ENCODE measurements at places on chromosomes 5 and 9. TPM values are rescaled to one million over a fixed set of nuclear protein-coding genes. Genes with fewer than 3 reads are reported as not detected.
A peak's percentile ranks its signal among the peaks of the same experiment; 100 is the strongest.

The SHOC1 gene
- not detected for total RNA-seq

The TMEM174 gene
- total RNA-seq: not detected

The GADD45G gene
- 3.4 TPM for total RNA-seq

The IFNK gene
- total RNA-seq: not detected

The TCF7 gene
- total RNA-seq: 85.2 TPM

The NKD2 gene
- total RNA-seq: 0.20 TPM

The ZDHHC11 gene
- 7.2 TPM for total RNA-seq

The ZNF608 gene
- total RNA-seq: not detected

The ABL1 gene
- 39.3 TPM for total RNA-seq

The RNF180 gene
- not detected for total RNA-seq

DNA sequence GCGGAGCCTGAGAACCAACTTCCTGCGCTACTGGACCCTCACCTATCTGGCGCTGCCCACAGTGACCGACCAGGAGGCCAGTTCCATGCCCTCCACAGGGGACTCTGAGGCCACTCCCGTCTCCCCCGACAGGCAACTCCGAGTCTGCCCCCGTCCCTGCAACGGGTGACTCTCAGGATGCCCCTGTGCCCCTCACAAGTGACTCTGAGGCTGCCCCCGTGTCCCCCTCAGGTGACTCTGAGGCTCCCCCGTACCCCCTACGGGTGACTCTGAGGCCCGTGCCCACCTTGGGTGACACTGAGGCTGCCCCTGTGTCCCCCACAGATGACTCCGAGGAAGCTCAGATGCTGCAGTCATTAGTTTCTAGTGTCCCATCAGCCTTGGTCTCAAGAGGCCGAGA is 25.1 kb downstream of the CEL start:
- H3K27ac ChIP-seq: no peak overlapping the region
- H3K4me3 ChIP-seq: no peak overlapping the region
- no peak for DNase-seq
- no peaks in the 10 kb centered on the region for H3K4me1 ChIP-seq
- H3K27me3 ChIP-seq: no peaks in the 10 kb centered on the region

DNA sequence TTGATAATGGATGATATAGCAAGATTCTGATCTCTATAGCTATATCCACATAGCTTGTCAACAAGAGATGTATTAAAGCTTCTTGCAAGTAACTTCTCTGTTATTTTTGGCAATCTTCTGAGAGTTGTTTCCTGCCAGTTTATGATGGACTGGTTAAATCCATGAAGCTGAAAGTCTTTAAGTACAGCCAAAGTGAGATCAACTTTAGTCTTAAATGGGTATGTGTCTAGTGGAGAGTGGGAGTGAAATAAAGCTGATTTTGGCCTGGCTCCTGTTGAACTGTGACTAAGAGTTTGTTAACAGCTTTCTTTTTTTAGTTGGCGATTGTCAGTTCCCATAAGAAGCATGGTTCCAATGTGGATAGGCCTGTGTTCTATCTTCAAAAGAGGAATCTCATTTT is 350.9 kb upstream of the PCSK5 start:
- H3K27ac ChIP-seq: no peak overlapping the region
- no peak overlapping the region for H3K4me3 ChIP-seq
- no peaks in the 10 kb centered on the region for H3K36me3 ChIP-seq
- H3K4me1 ChIP-seq: no peaks in the 10 kb centered on the region
- no peaks in the 10 kb centered on the region for H3K27me3 ChIP-seq

- H3K27ac ChIP-seq: no peak overlapping the region
- DNase-seq: no peak
- no peaks in the 10 kb centered on the region for H3K4me1 ChIP-seq
- H3K4me3 ChIP-seq: no peak overlapping the region
- no peaks in the 10 kb centered on the region for H3K36me3 ChIP-seq
Measured at GRCh38 chr9:111649016-111649415, 12.4 kb upstream of the GNG10 start.

- H3K27me3 ChIP-seq: no peaks in the 10 kb centered on the region
- H3K4me3 ChIP-seq: no peak overlapping the region
- no peaks in the 10 kb centered on the region for H3K4me1 ChIP-seq
- no peaks in the 10 kb centered on the region for H3K36me3 ChIP-seq
- DNase-seq: no peak
Measured at GRCh38 chr5:1032011-1032410, 23.4 kb downstream of the NKD2 start.

- no peaks in the 10 kb centered on the region for H3K4me1 ChIP-seq
- no peak overlapping the region for H3K27ac ChIP-seq
- H3K4me3 ChIP-seq: no peak overlapping the region
- H3K27me3 ChIP-seq: no peaks in the 10 kb centered on the region
Measured at GRCh38 chr5:153985498-153985897, 53.2 kb downstream of the FAM114A2 start.

GRCh38 chr5:133026664-133027153 is 360 bp upstream of the ZCCHC10 start:
- no peaks in the 10 kb centered on the region for H3K36me3 ChIP-seq
- no peak for DNase-seq
- no peaks in the 10 kb centered on the region for H3K27me3 ChIP-seq
- no peak overlapping the region for H3K27ac ChIP-seq
- H3K4me1 ChIP-seq: peaks cover 14% of the 10 kb centered on the region

DNA sequence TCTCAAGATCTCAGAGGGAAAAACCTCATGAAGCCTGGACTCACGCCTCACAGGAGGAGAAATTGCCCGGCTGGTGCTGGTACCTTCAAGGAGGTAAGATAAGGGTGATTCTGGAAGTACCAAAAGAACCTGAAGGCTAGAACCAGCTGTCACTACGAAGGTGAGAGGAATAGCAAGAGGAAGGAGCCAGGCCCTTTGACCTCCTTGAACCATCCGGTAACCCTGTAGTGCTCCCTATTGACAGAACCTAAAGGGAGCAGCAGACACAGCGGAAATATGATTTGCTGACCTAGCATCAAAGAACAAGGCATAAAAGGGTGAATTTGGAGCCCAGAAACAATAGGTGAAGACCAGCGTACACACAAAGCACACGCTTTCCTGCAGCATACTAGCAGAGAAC is 92.2 kb downstream of the DOCK8 start:
- no peaks in the 10 kb centered on the region for H3K4me1 ChIP-seq
- H3K4me3 ChIP-seq: no peak overlapping the region
- H3K27ac ChIP-seq: no peak overlapping the region
- H3K27me3 ChIP-seq: no peaks in the 10 kb centered on the region

- no peaks in the 10 kb centered on the region for H3K36me3 ChIP-seq
- H3K4me1 ChIP-seq: peaks cover 2% of the 10 kb centered on the region
- no peak for DNase-seq
- H3K4me3 ChIP-seq: no peak overlapping the region
- no peak overlapping the region for H3K27ac ChIP-seq
Measured at GRCh38 chr9:100029251-100029650, 69.5 kb downstream of the ERP44 start.

DNA sequence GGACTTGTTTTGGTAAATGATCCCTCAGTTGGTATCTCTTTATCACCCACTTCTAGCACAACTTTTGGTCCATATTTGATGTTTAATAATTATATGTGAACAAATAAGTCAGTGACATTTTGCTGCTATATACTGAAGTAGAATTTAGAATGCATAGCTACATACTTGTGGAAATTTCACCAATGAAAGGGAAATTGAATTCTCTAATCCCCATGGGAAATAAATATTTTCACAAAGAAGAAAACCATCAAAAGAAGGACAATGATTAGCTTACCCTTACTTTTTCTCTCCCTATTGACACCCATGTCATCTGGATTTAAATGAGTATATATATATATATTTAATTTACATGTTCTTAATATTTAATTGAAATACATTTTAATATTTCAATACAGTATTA is 94.3 kb upstream of the DAB2 start:
- no peaks in the 10 kb centered on the region for H3K27me3 ChIP-seq
- H3K4me3 ChIP-seq: no peak overlapping the region
- no peaks in the 10 kb centered on the region for H3K36me3 ChIP-seq
- no peak for DNase-seq
- no peak overlapping the region for H3K27ac ChIP-seq

- H3K36me3 ChIP-seq: no peaks in the 10 kb centered on the region
- no peaks in the 10 kb centered on the region for H3K27me3 ChIP-seq
- no peak overlapping the region for H3K4me3 ChIP-seq
- no peaks in the 10 kb centered on the region for H3K4me1 ChIP-seq
- no peak overlapping the region for H3K27ac ChIP-seq
- no peak for DNase-seq
Measured at GRCh38 chr5:59666440-59667068, 227.0 kb downstream of the PDE4D start.

GRCh38 chr5:161697001-161697400 is 11.5 kb downstream of the GABRA6 start:
- H3K36me3 ChIP-seq: no peaks in the 10 kb centered on the region
- no peak overlapping the region for H3K4me3 ChIP-seq
- no peak overlapping the region for H3K27ac ChIP-seq
- H3K27me3 ChIP-seq: no peaks in the 10 kb centered on the region

- no peak for DNase-seq
- H3K27me3 ChIP-seq: no peaks in the 10 kb centered on the region
- no peak overlapping the region for H3K4me3 ChIP-seq
- H3K27ac ChIP-seq: no peak overlapping the region
- H3K36me3 ChIP-seq: no peaks in the 10 kb centered on the region
- no peaks in the 10 kb centered on the region for H3K4me1 ChIP-seq
Measured at GRCh38 chr5:149007174-149007573, 55.7 kb downstream of the SH3TC2 start.

DNA sequence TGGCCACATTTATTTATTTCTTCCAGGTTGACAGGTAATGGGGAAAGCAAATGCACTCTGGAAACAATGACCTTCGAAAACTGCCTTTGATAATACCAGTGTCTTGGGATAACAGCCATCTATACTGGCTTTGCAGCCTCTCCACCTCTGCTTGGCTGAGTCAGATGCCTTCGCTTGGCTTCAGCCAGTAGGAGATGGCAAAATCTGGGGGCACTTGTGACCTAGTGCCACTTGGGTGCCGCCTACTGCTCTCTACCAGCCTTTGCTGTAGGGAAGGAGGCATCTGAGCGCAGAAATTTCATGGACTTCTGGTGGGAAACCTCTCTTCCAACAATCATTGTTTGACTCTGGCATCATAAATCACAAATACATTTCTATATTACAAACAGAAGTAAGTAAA is 21.8 kb downstream of the FYB1 start:
- H3K36me3 ChIP-seq: peaks cover 14% of the 10 kb centered on the region
- H3K27ac ChIP-seq: peak overlapping the region; percentile 1
- peaks cover 43% of the 10 kb centered on the region for H3K4me1 ChIP-seq
- peak overlapping the region; percentile 72 for H3K4me3 ChIP-seq

GRCh38 chr5:105952875-105953274 is 1717.9 kb downstream of the EFNA5 start:
- DNase-seq: no peak
- H3K36me3 ChIP-seq: no peaks in the 10 kb centered on the region
- H3K27ac ChIP-seq: no peak overlapping the region

DNA sequence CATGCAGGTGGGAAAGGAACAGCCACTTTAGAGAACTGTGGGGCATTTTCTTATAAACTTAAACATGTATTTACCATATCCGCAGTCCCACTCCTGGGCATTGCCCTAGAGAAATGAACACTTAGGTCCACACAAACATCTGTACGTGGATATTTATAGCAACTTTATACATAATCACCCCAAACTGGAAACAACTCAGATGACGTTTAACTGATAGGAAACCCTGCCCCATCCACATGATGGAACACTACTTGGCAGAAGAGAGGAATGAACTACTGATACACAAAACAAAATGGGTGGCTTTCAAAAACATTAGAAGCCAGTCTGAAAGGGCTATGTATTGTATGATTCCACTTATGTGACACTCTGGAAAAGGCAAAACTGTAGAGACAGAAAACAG is 22.4 kb downstream of the ECM2 start:
- DNase-seq: no peak
- H3K4me1 ChIP-seq: no peaks in the 10 kb centered on the region
- no peaks in the 10 kb centered on the region for H3K36me3 ChIP-seq

- no peaks in the 10 kb centered on the region for H3K27me3 ChIP-seq
- H3K36me3 ChIP-seq: no peaks in the 10 kb centered on the region
- peaks cover 6% of the 10 kb centered on the region for H3K4me1 ChIP-seq
- no peak overlapping the region for H3K27ac ChIP-seq
- no peak overlapping the region for H3K4me3 ChIP-seq
- DNase-seq: no peak
Measured at GRCh38 chr9:76464706-76465105, 5.7 kb downstream of the GCNT1 start.

DNA sequence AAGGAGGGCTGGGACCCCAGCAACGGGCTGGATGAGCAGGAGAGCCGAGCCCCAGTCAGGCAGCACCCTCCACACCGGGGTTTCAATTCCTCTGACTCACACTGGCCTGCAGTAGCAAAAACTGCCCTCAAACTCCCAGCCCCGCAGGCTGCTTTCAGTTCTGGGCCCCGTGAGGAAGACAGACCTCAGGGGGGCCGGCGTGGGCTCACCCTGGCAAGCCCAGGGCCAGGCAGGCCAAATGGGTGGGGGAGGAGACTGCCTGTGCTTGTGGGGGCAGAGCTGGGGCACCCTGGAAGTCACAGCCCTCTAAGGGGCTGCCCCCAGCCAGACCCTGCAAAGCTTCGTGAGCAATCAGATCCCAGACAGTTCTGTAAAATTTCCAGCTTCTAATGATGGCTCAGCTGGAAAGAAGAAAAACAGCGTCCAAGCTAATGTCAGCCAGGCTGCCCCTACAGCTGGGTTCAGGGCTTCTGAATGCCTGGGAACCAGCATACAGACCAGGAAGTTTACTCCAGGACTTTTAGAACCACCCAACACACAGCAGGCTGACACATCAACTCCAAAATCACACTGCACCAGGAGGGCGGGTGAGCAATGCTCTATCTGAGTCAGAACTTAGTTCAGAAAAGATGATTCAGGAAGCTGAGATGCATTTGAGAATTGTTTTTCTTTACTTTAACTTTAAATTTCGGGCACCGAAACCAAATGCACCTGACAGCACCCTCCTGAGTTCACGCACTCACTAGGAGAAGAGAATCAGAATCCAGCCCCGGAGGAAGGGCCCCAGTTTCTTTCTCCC is 34.7 kb downstream of the LPCAT1 start:
- no peak overlapping the region for H3K27ac ChIP-seq
- no peak overlapping the region for H3K4me3 ChIP-seq
- peaks cover 24% of the 10 kb centered on the region for H3K36me3 ChIP-seq
- peaks cover 16% of the 10 kb centered on the region for H3K4me1 ChIP-seq
- H3K27me3 ChIP-seq: no peaks in the 10 kb centered on the region

DNA sequence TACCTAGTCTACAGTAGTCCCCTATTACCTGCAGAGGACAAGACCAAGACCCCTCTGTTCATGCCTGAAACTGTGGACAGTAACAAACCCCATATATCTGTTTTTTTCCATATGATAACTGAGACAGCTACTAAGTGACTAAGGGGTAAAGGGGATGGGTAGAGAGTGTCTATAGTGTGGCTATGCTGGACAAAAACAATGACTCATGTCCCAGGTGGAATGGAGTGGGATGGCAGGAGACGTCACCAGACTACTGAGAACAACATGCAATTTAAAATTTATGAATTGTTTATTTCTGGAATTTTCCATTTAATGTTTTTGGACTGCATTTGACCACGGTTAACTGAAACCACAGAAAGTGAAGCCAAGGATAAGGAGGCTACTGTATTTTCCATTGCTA is 171.8 kb downstream of the AGTPBP1 start:
- no peaks in the 10 kb centered on the region for H3K27me3 ChIP-seq
- no peak for DNase-seq
- H3K27ac ChIP-seq: no peak overlapping the region
- no peaks in the 10 kb centered on the region for H3K36me3 ChIP-seq
- H3K4me3 ChIP-seq: no peak overlapping the region
- no peaks in the 10 kb centered on the region for H3K4me1 ChIP-seq
